Fibroblast of lung (primary cell): ENCODE measurements at places on chromosomes 1 and 21. TPM values are rescaled to one million over a fixed set of nuclear protein-coding genes. Genes with fewer than 3 reads are reported as not detected.

- no peak for DNase-seq
Measured at GRCh38 chr1:23597635-23598388, 38.5 kb upstream of the ID3 start.

DNA sequence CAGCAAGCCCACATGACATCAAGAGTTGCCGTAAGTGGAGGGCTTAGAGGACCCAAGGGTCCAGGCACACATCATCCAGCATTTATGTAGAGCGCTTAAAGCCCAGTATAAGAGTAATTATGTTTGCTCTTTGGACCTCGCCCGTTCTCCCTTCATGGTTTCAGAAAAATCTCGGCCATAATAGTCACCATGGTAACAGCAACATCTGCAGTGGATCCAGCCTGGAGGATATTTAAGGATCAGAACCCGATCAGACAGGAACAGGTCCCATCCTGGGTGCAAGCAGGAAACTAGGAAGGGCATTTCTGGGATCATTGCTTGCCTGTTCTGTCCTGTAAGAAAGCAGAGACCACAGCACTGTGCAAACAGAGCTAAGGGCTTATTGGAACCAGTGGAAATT, 89.9 kb upstream of the KAZN start:
- DNase-seq = no peak

Gene PDZK1IP1
- polyA plus RNA-seq = not detected in 2 replicates

DNA sequence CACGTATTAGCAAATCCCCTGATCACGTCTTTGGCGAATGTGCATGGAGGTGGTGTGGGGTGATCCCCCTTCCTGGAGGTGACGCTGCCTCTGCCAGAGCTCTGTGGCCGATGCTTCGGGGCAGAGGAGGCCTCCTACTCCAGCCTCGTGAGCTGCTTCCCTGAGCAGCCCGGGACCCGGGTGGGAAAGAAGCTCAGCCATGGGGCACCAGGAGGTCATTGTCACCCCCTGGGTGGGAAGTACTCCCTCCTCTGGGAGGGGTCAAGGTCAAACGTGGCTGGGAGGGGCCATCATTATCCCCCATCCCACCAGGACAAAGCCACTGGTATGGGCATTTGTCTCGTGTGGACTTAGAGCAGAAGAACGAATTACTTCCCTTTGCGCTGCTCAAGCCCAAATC, 40.7 kb downstream of the KCNAB2 start:
- DNase-seq = no peak

DNA sequence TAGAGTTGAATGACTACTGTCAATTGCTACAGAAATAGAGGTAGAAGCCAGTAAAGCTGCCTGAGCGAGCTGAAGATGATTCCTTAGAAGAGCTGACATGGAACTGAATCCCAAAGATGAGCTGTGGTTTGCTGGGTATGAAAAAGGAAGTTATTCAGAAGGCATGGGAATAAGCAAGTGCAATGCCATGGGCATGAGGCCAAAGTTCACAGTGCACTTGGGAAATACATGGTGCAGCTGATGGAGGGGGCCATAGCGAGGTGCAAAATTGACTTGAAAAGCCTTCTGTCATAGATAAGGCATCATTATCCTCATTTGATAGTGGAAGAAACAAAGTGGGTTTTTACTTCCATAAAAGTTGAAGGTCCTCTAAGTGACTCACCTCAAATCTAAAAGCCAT, 88.6 kb downstream of the NEK7 start:
- DNase-seq = no peak

GRCh38 chr1:244102046-244102445, 51.0 kb downstream of the ZBTB18 start:
- DNase-seq = no peak

Gene LDLRAD1
- polyA plus RNA-seq = not detected in 2 replicates

- DNase-seq = no peak
Measured at GRCh38 chr1:94919241-94920030, 7.5 kb downstream of the CNN3 start.

Gene NOS1AP
- 0.10 and 0.14 TPM in 2 replicates for polyA plus RNA-seq

Gene TDRD5
- not detected in 2 replicates for polyA plus RNA-seq
